ENCODE measurements at places on chromosomes 6 and 20. TPM values are rescaled to one million over a fixed set of nuclear protein-coding genes. Genes with fewer than 3 reads are reported as not detected.

Gene LGSN
- 0.26 TPM for total RNA-seq

Gene CPNE5
- total RNA-seq, result 1.9 TPM

DNA sequence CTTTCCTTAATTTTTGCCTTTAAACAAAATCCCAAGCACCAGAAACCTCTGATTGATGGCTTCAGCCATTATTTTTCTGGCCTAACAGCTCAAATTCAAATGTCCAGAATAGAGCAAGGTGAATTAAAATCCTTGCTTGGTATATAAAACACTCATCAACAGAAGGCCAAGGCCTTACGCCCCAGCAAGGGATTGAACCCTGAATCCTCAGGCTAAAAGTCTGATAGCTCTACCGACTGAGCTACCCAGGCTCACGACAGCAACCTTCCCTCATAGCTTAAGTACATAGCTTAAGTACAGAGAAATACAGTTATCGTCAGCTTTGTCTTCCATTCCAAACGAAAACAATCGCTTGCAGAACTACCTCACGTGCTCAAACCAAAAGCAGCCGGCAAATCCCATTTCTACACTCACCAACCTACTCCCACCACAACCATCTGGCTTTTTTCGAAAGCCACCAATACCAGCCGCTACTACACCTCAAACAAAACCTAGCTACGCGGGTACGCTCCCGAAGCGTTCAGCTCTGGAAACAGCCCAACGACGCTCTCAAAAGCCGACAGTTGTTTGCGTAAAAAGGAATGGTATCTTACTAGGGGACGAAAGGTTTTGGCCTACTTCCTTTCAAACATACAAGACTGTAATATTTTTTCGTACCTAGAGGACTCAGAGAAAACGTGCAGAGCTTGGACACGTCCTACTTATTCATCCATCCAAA lies 167.5 kb downstream of the GPX5 start:
- H3K27ac ChIP-seq, result no peak overlapping the region
- H3K27me3 ChIP-seq, result peaks cover 41% of the 10 kb centered on the region
- no peak for DNase-seq
- H3K4me1 ChIP-seq, result no peaks in the 10 kb centered on the region
- no peaks in the 10 kb centered on the region for H3K36me3 ChIP-seq

GRCh38 chr20:48797275-48797825 lies 30.4 kb downstream of the PREX1 start:
- H3K4me3 ChIP-seq, result no peak overlapping the region
- no peak overlapping the region for H3K27ac ChIP-seq
- no peaks in the 10 kb centered on the region for H3K36me3 ChIP-seq
- peak; percentile 58 for DNase-seq
- peaks cover 86% of the 10 kb centered on the region for H3K4me1 ChIP-seq

- H3K36me3 ChIP-seq, result peaks cover 11% of the 10 kb centered on the region
- peak; percentile 76 for DNase-seq
- H3K27me3 ChIP-seq, result peaks cover 13% of the 10 kb centered on the region
- H3K27ac ChIP-seq, result no peak overlapping the region
- H3K4me3 ChIP-seq, result no peak overlapping the region
These were observed 1.8 kb upstream of the SPEF1 start for GRCh38 chr20:3783068-3783489.

DNA sequence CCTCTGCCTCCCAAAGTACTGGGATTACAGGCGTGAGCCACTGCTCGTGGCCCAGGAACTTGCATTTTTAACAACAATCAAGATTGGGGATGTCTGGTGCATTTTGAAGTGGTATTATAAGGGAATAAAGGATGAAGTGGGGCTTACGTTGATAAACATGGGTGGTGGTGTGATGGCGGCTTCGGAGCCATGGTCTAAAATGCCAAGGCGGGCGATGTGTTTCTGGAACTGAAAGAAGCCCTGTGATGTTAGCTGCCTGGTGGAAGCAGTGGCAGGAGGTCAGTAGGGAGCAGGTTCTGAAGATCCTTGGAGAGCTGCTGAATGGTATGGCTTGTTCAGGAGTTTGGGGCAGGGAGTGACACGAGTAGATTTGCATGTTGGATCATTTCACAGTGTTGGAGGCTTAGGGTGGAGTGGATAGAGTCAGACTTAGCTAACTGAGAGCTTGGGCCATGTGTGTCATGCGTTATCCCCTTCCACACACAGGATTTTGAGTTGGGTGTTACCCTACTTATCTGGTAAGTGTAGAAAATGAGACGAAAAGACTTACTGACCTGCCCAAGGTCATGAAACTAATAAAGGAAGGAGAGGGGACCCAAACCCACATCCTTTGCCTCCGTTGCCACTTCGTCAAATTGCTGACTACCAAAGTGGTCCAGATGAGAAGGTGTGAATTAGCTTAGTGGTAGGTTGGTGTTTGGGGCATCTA lies 1.5 kb downstream of the NELFCD start:
- DNase-seq, result no peak
- H3K4me1 ChIP-seq, result peaks cover 45% of the 10 kb centered on the region
- no peaks in the 10 kb centered on the region for H3K27me3 ChIP-seq
- no peak overlapping the region for H3K4me3 ChIP-seq
- no peak overlapping the region for H3K27ac ChIP-seq
- no peaks in the 10 kb centered on the region for H3K36me3 ChIP-seq

DNA sequence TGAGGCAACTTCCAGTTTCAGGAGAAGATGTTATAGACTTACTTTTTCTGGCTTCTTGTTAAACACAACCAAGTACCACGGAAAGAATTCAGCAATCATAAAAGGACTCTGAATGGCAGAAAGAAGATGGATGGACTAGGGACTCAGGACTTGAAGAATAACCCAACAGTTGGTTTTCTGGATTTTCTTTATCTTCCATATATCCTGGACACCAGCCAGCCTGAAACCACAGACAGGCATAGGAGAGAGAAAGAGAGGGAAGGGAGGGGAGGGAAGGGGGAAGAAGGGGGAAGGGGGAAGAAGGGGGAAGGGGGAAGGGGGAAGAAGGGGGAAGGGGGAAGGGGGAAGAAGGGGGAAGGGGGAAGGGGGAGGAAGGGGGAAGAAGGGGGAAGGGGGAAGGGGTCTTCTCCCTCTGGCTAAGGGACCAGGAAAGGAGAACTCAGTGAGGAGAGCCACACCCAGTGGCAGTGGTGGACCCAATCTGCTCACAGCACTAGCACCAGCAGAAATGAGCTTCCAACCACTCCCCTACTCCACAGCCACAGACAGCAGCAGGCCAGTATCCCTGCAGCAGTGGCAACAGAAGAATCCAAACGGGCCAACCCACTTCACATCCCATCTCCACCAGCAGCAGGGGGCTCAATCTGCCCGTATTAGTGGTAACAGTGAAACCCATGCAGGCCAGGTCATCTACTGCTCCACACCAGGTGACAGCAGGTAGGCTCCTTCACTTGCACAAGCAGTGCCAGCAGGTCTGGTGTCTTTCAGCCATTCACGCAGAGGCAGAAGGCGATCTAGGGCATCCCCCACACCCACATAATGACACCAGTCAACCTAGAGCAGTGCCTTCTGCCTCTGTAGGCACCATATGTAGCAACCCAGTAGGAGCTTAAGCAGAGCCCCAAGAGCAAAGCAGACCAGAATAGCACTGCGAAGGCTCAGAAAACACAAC lies 78.6 kb downstream of the TRMT6 start:
- H3K4me1 ChIP-seq, result no peaks in the 10 kb centered on the region
- H3K36me3 ChIP-seq, result no peaks in the 10 kb centered on the region
- H3K27me3 ChIP-seq, result no peaks in the 10 kb centered on the region
- no peak for DNase-seq
- H3K4me3 ChIP-seq, result no peak overlapping the region

GRCh38 chr20:4898282-4899244 lies 102.7 kb downstream of the SLC23A2 start:
- H3K27ac ChIP-seq, result no peak overlapping the region
- H3K36me3 ChIP-seq, result no peaks in the 10 kb centered on the region

- no peaks in the 10 kb centered on the region for H3K27me3 ChIP-seq
- no peak overlapping the region for H3K27ac ChIP-seq
- no peak overlapping the region for H3K4me3 ChIP-seq
- H3K36me3 ChIP-seq, result no peaks in the 10 kb centered on the region
- DNase-seq, result peak; percentile 46
- H3K4me1 ChIP-seq, result no peaks in the 10 kb centered on the region
These were observed 128.8 kb downstream of the PHF3 start for GRCh38 chr6:63764318-63764916.

DNA sequence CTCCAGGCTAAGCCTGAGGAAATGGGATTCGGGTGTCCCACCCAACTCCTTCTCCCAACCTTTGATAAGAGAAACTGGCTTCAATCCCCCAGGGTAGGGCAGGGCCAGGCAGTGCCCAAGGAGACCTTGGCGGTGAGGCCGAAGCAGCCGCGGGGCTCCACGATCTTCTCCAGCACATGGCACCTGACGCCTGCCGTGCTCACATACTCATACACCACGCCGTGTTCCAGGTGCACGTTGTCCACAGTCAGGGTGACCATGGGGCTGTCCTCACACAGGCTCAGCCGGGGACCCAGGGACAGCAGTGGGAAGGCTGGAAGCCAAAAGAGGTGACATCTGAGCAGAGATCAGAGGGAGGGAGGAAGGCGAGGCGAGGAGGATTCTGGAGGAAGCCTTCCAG lies 176.5 kb downstream of the PREX1 start:
- H3K4me1 ChIP-seq, result no peaks in the 10 kb centered on the region
- H3K4me3 ChIP-seq, result no peak overlapping the region
- no peaks in the 10 kb centered on the region for H3K36me3 ChIP-seq
- DNase-seq, result no peak
- no peak overlapping the region for H3K27ac ChIP-seq

DNA sequence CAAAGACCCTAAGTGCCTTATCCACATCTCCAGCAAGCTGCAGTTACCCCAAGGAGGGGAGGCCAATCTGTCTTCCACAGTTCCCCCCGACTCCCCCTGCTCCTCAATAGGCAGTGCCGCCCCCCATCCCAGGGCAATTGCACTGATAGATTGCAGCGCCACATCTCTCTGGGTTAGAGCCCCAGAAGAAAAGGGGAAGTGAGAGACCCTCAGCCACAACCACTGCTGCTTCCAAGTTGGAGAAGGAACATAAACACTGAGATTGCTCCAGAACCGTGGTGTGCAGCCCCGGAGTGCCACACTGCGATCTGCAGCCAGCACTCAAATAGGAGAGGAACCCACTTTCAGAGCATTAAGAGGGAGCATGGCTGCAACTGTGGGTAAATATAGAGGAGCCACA lies 101.5 kb downstream of the RWDD2A start:
- H3K27me3 ChIP-seq, result no peaks in the 10 kb centered on the region
- H3K4me1 ChIP-seq, result no peaks in the 10 kb centered on the region
- no peak for DNase-seq
- no peaks in the 10 kb centered on the region for H3K36me3 ChIP-seq
- H3K27ac ChIP-seq, result no peak overlapping the region
- H3K4me3 ChIP-seq, result no peak overlapping the region

DNA sequence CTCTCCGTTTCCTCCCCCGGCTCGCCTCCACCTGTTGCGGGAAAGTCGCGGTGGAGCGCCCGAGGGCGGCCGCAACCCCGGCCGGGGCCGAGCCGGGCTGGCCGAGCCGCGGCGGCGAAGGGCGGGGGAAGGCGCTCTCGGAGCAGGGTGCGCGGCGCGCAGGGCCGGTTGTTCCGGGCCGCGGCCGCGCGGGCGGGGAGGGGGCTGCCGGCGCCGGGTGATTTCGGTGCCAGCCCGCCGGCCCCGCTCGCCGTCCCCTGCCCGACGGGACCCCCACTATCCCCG lies 235 bp downstream of the MAP7 start:
- peak overlapping the region; percentile 66 for H3K27ac ChIP-seq
- peak; percentile 34 for DNase-seq
- H3K4me1 ChIP-seq, result peaks cover 19% of the 10 kb centered on the region
- H3K36me3 ChIP-seq, result no peaks in the 10 kb centered on the region

DNA sequence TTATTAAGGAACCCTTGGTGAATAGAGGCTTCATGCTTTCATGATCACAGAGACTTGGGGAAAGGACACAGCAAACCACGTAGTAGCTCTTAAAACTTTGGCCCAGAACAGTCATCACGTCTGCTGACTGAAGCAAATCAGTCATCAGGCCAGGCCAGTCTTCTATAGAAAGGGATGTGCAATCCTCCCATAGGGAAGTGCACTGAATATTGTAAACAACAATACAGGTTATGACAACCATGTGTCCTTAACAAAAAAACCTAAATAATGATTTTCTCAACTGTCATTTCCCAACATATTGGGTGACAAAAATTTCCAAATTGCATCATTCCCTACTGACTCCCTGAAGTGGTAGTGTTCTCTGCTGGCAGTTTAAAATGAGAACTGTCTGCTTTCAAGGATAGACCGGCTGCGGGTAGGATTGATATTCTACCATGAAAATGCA lies 388.2 kb upstream of the CITED2 start:
- H3K27ac ChIP-seq, result peak overlapping the region; percentile 73
- no peaks in the 10 kb centered on the region for H3K27me3 ChIP-seq
- no peak for DNase-seq
- H3K4me3 ChIP-seq, result no peak overlapping the region

DNA sequence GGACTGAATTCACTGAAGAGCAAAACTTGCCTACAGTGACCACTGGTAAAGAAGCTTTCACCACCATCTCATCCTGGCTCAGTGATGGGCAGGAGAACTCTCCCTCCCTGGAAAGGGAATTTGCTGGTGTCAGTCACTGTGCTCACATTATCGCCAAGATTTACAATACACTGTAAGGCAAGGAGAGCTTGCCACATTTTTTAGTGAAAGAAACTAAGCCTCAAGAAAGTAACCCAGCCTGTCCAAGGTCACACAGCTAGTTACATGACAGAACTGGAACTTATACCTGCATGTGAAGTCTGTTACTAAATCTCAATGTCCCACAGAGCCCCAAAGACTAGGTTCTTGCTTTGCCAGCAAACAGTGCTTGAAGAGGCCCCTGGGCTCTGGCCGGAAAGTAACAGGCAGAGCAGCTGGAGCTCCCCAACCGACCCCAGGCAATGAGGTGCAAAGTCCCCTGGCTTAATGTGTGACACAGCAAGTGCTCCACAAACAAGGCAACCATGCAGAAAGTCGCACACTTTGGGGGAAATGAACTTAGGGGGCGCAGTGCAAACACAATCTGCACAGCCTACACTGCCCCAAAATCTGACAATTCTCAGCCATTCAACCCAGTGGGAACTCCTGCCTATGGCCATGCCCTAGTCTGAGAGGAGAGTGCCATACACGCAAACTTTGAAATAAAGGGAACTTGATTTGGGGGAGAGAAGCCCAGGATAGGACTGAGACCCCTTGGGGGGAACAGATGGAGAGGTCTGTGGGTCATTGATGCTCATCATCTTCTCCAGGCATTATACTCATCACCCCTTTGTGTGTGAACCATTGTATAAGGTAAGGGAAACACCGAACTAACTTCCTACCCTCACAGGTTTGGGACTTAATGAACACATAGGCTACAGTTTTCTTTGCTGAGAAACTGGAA lies 1.9 kb downstream of the BCL2L1 start:
- H3K36me3 ChIP-seq, result peaks cover 38% of the 10 kb centered on the region
- H3K27ac ChIP-seq, result peak overlapping the region; percentile 99
- H3K4me3 ChIP-seq, result peak overlapping the region; percentile 85
- DNase-seq, result no peak

Measured in left lung (tissue), 14 donors.